CD4-positive, alpha-beta T cell treated with Interleukin-12 subunit alpha and Interleukin-12 subunit beta, for 1 hour (primary cell): ENCODE measurements at places on chromosomes 3 and 15.

- DNase-seq: no peak
These were observed 62.5 kb downstream of the FAM43A start for GRCh38 chr3:194748225-194748624.

DNA sequence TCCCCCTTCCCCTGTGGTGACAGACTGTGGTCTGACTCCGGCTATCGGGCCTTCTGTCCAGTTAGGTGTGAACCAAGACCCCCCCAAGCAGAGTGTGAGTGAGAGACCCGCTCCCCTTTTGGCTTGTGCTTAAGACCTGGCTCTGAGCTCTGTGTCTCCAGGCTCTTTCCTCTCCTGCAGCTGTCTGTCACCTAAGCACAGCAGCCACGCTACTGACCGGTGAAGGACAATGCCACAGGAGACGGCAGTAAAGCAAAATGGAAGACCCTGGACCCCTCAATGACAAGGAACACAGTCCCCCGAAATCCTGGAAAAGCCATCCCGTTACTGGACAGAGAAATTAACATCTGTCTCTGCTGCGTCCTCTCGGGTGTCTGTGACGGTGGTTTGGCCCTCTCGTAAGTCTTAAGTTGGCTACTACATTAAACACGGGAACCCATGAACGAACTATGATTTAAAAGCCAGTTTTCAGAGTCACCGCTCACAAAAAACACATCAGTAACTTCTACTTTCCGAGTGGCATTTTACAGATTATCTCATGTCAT lies 53.7 kb downstream of the CHSY1 start:
- DNase-seq: no peak

DNA sequence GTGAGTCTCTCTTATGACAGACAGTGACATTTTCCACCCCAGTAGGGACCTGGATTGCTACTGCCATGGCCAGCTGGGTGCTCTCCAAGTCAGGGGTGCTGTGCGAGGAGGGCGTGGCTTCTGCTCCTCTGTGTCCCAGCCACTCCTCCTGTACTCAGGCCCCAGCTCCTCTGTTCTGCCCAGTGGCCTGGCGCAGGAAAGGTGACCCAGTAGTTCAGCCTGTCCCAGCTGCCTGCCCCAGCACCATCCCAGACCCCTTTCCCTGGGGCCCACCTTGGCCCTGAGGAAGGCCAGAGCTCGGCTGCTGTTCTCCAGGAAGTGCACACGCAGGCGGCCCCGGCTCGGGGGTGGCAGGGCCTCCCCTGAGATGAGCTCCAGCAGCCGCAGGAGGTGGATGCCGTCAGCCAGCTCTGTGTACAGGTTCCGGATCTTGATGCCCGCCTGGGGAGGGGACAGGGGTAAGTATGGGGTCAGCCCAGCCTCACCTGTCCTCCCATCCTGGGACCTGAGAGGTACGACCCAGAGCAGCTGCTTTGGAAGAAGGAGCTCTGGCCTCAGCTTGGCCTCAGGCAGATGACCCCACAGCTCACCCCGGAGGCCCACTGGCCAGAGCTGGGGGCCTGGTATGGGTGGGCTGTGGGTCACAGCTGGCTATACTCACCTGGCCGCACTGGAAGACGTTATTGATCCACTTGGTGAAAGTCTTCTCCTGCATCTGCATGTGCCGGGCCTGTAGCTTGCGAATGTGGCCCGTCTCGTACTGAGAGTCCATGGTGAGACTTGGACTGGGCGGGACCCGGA lies 1.0 kb downstream of the SPTBN5 start:
- peak; percentile 26 for DNase-seq

DNA sequence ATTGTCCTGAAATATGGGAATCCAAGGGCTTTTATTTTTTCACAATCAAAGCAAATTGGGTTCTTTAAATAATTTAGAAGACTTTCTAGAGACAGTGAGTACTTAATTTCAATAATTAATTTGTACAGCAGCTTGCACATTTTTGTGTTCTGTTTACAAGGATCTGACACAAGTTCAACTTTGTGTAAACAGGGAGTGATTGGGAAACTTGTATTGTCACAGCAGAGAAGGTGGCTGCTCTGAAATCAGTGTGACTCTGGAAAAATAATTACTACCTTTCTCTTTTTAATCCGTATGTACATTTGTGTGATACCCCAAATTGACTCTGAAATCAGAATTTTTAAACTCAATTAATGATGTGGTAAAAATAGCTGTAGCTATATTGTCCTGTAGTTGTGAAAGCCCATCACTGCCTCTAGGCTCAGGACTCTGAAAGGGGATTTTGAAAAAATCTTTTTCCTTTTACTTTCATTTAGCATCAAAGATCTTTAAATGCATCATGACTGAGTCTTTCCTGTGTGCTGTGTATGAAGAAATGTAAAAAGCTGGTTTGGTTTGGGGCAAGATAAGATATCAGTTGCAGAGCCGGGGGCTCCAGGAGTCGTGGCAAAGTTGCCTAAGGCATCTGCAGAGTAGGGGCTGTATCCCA lies 45.1 kb downstream of the MFSD1 start:
- DNase-seq: no peak

- no peak for DNase-seq
These were observed 22.1 kb downstream of the CDIN1 start for GRCh38 chr15:36601497-36601932.
